ENCODE measurements at places on chromosomes 13 and 19. TPM values are rescaled to one million over a fixed set of nuclear protein-coding genes. Genes with fewer than 3 reads are reported as not detected.
A peak's percentile ranks its signal among the peaks of the same experiment; 100 is the strongest.

- H3K4me1 ChIP-seq, result peaks cover 4% of the 10 kb centered on the region
- H3K36me3 ChIP-seq, result no peaks in the 10 kb centered on the region
- no peak overlapping the region for H3K4me3 ChIP-seq
- no peak overlapping the region for H3K27ac ChIP-seq
Measured at GRCh38 chr19:1047696-1048147, 7.8 kb downstream of the ABCA7 start.

INAFM1 gene
- total RNA-seq, result 2.0 TPM

DNA sequence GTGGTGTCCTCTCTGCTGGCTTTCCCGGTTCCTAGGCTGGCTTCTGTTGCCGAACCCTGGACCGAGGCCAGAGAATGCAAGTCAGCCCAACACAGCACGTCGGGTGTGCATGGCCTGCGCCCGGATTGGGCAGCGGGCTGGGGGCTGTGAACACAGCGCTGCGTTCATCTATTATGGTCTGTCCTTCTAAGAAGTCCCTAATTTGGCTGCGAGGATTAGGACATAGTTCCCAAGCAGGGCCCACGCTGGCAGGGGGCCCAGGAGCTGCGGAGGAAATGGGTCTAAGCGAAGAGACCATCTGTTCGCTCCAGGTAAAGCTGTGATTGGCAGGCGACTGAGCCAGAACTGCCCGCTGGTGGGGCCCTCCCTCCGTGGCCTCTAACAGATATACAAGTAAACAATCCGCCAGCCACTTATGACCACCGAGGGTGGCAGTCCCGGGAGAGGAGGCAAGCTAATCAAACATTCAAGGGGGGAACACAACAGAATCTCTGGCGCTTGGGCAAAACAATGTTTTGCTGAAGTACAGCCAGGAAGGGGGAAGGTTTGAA is 6.0 kb downstream of the SYCE2 start:
- peaks cover 23% of the 10 kb centered on the region for H3K4me1 ChIP-seq
- peak; percentile 93 for DNase-seq
- peak overlapping the region; percentile 9 for H3K4me3 ChIP-seq

- no peak for DNase-seq
- H3K4me3 ChIP-seq, result no peak overlapping the region
- no peak overlapping the region for H3K27ac ChIP-seq
- peaks cover 15% of the 10 kb centered on the region for H3K36me3 ChIP-seq
- H3K27me3 ChIP-seq, result no peaks in the 10 kb centered on the region
Measured at GRCh38 chr19:21147540-21147939, 5.7 kb downstream of the ZNF431 start.

ARRDC5 gene
- not detected for total RNA-seq

PEG3 gene
- 2.3 TPM for total RNA-seq

GRCh38 chr13:97018029-97018819 is 23.9 kb upstream of the OXGR1 start:
- H3K4me1 ChIP-seq, result peaks cover 5% of the 10 kb centered on the region
- H3K4me3 ChIP-seq, result no peak overlapping the region
- no peak overlapping the region for H3K27ac ChIP-seq

C19orf67 gene
- total RNA-seq, result not detected

DNA sequence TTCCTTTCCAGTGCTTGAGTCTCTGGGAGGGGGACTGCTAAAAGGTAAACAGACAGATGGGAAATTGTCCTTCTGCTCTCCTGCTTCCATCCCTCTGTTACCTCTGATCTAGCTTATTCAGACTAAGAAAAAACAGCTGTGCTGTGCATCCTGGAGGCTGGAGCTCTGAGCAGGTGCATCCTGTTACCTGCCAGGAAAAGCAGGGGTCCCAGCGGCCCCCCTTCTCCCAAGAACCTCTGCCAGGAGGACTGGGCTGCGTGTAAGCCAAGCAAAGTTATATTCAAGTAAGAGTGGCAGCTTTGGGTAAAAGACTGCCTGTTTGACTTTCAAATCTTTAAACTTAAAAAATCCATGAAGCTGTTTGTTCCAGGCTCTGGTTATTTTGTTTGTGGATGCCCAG is 75.1 kb downstream of the C13orf42 start:
- no peak overlapping the region for H3K27ac ChIP-seq
- no peak overlapping the region for H3K4me3 ChIP-seq
- H3K36me3 ChIP-seq, result no peaks in the 10 kb centered on the region
- no peak for DNase-seq

SACS gene
- 11.2 TPM for total RNA-seq
